ENCODE measurements at places on chromosomes 6 and 20.

- DNase-seq: no peak
Observed at GRCh38 chr6:106608080-106608668, 21.1 kb downstream of the RTN4IP1 start.

- no peak for DNase-seq
Observed at GRCh38 chr20:8656335-8656734, 412.6 kb upstream of the PLCB4 start.

DNA sequence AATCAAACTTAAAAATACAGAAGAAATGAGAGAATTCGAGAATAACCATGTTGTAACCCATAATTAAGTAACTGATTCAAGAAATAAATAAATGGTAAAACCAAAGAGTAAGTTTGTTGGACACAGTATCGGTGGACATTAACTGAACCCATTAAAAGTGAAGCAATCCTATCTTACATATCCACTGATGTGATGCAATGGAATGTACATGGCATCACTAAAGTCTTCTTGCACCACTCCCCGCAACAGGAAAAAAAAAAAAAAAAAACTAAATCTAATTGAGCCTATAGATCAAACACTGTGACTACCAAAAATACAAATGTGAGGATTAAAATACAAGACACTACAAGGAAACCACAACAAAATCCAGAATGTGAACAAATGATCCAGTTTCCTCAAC is 7.9 kb downstream of the SNX14 start:
- no peak for DNase-seq

DNA sequence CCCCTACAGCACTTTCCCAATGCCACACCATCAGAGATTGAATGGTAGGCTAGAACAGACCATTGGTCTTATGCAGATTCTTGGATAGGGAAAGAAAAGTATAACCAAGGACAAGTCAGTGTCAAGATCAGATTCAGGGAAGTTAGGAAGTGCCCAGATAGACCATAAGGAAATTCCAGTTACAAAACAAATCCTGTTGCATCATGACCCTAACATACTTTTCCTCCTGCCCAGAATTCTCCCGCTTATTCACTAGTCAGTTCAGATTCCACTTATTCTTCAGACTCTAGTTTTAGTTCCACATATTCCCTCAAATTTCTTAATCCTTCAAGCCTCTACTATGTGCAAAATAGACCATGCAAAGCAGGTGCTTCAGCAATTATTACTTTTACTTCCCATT is 20.7 kb downstream of the METTL24 start:
- no peak for DNase-seq
